Osteoblast (primary cell): ENCODE measurements at places on chromosomes 12 and 14. TPM values are rescaled to one million over a fixed set of nuclear protein-coding genes. Genes with fewer than 3 reads are reported as not detected.

DNA sequence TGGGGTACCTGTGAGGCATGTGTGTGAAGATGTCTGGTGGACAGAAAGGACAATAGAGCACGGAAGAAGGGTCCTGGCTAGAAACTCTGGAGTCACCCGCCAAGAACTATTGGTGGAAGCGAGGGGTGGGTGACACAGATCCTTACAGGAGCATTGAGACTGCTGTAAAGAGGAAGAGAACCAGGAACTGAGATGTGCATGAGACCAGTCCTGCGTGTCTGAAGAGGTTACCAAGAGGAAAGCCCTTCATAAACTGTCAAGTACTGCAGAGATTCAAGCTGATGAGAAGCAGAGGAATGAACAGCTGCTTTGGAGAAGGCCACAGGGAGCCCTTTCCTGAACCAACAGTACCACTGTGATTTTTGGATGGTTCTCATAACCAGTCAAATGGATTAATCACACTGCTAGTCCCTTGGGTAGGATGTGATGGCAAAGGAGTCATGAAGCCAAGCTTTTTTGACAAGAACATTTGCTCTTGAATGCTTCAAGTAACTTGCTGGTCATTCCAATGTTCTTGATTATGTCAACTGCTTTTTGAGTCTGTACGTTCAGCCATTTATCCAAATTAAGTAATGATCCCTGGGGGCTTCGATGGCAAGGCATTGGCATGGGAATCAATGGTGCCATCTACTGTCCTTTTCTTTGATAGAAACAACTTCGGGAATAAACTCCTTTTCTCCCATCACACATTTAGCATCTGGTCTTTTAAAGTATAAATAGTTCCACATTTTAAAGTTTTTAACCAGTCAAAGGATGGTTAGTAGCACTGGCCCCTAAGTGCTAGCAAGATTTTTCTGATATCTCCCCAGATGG is 42.9 kb downstream of the GPR135 start:
- DNase-seq = peak; percentile 79

DNA sequence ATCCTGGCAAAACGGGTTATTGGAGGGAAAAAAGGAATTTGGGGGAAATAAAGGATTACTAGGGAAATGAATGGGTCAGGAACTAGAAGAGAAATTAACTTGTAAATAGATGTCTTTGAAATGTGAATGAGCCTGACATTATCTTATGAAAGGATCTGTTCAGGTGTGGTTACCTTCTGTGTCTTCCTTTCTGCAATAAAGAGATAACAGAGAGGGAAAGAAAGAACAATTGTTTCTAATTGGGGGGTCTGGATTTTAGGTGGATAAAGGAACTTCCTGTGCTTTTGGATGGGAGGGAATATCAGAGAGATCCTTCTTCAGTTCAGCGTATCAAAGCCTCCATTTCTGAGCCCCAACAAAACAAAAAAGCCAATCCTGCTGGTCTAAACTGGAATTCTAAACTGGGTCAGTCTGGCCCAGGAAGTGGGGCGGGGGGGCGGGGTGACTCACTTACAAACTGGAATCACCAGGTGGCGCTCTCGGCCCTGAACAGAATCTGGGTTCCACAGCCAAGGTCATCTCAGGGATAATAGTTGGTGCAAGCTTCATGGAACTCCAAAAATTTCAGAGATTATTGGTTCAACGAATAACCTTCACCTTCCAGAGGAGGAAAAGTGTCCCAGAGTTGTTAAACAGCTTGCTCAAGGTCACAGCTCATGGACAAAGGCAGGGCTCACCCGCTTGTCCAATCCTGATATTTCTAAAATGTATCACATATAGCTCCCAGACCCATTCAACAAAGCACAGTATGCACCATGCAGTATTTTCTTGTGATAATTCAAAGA is 15.2 kb upstream of the PEBP1 start:
- DNase-seq = peak; percentile 95

- DNase-seq = no peak
These were observed 91.9 kb downstream of the SLC8A3 start for GRCh38 chr14:70096866-70097265.

DNA sequence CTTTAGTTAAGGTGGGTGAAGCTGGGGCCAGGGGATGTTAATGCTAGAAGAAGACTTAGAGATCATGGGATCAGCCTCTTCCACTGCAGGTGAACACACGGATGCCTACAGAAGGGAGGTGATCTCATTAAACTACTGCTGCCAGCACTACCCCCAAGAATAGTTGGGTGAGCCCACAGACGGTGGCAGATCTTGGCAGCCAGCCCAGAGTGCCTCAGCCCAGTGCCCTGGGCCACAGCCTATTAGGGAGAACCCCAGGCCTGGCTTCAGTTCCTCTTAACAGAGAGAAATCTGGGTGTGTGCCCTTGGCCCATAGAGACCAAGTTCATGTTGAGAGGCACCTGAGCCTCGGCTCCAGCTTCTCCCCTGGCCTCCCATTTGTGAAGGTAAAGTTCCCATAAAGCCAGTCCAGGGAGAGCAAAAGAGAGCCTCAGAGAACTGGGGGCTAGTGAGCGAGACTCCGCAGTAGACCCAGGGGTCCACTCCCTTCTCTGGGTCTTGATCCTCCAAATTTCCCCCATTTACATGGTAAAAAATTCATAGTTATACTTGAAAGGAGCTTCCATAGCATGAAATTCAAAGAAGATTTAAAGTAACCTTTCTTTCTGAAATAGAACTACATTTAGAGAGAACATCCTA is 125.0 kb upstream of the CCND2 start:
- DNase-seq = no peak

GRCh38 chr14:73227812-73228781 is 9.2 kb upstream of the PAPLN start:
- DNase-seq = peak; percentile 90

GRCh38 chr12:90280564-90281058 is 572.0 kb upstream of the ATP2B1 start:
- DNase-seq = no peak

GRCh38 chr12:30900351-30900750 is 26.2 kb upstream of the TSPAN11 start:
- DNase-seq = no peak

DNA sequence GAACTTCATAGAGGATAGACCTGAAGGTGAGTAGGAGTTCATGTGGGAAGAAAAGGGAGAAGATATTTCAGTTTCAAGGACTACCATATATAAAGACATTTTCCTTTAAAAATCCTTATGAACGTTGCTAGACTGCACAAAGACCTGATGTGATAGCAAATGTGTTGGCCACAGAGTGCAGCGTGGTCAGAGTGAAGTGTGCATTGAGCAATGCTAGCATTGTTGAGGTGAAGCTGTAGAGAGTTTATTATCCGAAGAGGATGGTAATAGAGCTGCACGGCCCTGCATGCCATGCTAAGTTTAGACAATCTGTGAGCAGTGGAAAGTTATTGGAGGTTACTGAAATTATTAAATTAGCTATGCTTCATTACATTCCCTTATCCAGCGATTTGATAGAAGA is 413.0 kb downstream of the CCDC91 start:
- DNase-seq = no peak

Gene RFX4
- total RNA-seq = not detected in 2 replicates

Gene PRICKLE1
- 13.0 and 14.7 TPM in 2 replicates for total RNA-seq

- DNase-seq = no peak
These were observed 133.1 kb downstream of the SLC5A8 start for GRCh38 chr12:101076921-101077320.

DNA sequence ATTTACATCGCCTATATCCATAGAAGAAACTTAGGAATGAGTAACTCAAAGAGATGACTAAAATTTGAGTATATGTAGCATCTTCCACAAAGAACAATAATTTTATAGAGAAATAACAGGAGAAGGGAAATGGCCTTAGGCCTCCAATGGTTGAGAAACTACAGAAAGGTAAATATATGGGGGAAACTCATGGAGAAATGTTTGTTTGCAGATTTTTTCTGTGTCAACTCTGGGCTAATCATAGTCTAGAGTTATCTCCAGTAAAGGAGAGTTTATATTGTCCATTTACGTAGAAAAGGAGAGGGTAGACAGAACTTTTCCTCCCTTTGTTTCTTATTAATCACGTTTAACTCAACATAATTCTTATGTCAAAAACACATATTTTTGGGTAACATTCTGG is 244.2 kb downstream of the GLT1D1 start:
- DNase-seq = no peak

GRCh38 chr12:19312637-19313036 is 126.7 kb upstream of the AEBP2 start:
- DNase-seq = no peak

GRCh38 chr12:30795410-30796312 is 40.9 kb upstream of the CAPRIN2 start:
- peak; percentile 96 for DNase-seq

DNA sequence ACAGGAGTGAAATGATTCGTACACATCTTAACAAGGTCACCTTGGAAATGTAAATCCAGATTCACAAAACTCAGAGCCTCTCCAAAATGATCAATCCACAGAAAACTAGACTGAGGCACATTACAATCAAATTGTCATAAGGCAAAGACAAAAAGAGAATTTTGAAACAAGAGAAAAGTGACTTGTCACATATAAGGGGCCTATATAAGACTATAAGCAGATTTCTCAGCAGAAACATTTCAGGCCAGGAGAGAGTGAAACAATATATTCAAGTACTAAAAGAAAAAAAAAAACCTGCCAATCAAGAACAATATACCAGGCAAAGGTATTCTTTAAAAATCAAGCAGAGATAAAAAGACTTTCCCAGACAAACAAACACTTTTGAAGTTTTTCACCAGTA is 429.1 kb downstream of the BCAT1 start:
- DNase-seq = no peak

- DNase-seq = no peak
These were observed 115.7 kb downstream of the DIO2 start for GRCh38 chr14:80095623-80096022.

GRCh38 chr14:49677643-49678042 is 10.4 kb downstream of the POLE2 start:
- DNase-seq = no peak

DNA sequence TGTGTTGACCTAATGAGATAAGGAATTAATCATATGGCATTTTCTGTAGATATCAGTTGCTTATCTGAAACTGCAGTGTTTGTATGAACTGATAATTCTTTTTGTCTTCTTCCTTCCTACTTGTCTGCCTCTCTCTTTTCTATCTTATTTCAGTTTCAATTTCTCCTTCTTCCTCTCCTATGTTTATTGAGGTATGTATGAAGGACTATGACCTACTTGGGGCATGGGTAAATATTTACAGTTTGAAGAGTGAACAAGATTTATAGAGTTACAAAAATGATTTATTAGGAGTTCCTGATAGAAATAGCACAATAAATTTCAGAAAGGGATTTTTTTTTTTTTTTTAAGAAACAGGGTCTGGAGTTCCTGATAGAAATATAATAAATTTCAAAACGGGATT is 88.7 kb upstream of the MUCL1 start:
- DNase-seq = no peak

Gene DLGAP5
- total RNA-seq = 4.1 and 5.1 TPM in 2 replicates

GRCh38 chr12:79366374-79366773 is 324.4 kb downstream of the PAWR start:
- DNase-seq = no peak

Gene TCTN2
- 23.5 and 23.6 TPM in 2 replicates for total RNA-seq

- peak; percentile 37 for DNase-seq
These were observed 545 bp downstream of the CPSF2 start for GRCh38 chr14:92122351-92122677.

Gene NGB
- not detected in 2 replicates for total RNA-seq

- DNase-seq = no peak
These were observed 57.0 kb downstream of the CCER1 start for GRCh38 chr12:90897986-90898385.

- DNase-seq = no peak
These were observed 186.7 kb upstream of the NEDD1 start for GRCh38 chr12:96720363-96720705.

DNA sequence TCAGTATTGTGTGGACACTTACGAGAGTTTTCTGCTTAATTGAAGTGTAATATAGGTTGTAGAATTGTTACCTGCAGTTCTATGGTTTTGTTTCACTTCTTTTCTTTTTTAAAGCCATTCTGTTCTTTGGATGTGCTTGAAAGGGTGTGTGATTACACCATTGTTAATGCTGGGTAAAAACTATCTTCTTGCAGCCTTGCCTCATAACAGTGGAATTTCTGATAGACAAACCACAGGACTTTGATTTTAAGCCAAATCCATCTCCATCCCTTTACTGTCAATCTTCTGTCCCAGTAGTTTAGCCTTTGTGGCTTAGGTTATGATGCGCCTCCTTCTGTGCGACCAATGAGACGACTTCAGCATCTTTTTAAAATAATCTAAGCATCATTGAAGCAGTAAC is 182.3 kb downstream of the PELI2 start:
- DNase-seq = peak; percentile 62

DNA sequence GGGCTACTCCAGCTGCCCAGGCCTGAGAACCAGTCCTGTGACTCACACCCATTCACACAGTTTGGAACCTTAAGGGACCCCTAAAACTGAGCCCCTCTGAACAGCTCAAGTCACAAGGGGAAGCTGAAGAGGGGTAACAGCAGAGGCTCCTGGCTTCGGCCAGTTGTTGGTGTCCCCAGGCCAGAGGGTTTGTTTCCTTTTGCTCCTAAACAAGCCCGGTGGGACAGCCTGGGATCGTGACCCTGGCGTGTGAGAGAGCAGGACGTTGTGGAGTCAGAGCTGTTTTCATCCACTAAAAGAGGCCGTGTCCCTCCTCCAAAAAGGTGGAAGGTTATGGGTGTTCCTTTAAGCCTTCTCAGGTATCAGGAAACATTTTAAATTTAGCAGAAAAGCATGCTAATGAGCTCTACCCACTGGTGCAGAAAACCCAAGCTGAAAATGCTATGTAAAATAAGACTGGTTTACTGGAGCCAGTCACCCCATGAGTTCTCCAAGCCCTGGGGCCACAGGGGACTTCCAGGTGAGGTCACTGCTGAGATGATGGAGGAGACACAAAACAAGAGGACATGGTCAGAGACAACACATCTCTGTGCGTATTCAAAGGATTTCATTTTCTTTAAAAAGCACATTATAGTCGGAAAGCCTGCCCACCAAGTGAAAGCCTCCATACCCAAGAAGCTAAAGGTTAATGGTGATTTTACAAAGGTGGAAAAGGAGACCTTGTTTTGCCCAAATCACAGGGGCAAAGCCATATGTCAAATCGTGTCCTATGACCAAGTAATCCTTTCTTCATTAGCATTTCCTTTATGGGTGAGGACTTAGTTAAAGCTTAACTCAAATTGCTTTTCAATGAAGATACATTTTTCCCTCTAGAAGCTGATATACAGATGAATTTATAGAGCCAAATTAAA is 14.1 kb downstream of the PRKAB1 start:
- DNase-seq = peak; percentile 21

Gene MMP17
- 10.5 and 11.2 TPM in 2 replicates for total RNA-seq
